ENCODE measurements at places on chromosomes 1 and 21.

DNA sequence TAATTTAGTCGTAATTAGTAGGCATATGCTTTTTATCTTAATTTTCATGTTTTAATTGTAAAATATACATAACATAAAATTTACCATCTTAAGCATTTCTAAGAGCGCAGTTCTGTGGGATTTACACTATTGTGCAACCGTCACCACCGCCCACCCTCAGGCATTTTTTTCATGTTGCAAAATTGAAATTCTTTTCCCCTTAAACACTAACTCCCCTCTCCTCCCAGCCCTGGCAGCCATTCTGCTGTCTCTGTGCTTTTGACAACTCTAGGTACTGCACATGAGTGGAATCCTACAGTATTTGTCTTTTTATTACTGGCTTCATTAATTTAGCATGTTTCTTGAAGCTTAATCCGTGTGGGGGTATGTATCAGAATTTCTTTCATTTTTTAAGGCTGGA, 7.8 kb downstream of the PIK3CD start:
- DNase-seq = no peak

- no peak for DNase-seq
These were observed 67.0 kb downstream of the OLIG1 start for GRCh38 chr21:33136847-33137502.

DNA sequence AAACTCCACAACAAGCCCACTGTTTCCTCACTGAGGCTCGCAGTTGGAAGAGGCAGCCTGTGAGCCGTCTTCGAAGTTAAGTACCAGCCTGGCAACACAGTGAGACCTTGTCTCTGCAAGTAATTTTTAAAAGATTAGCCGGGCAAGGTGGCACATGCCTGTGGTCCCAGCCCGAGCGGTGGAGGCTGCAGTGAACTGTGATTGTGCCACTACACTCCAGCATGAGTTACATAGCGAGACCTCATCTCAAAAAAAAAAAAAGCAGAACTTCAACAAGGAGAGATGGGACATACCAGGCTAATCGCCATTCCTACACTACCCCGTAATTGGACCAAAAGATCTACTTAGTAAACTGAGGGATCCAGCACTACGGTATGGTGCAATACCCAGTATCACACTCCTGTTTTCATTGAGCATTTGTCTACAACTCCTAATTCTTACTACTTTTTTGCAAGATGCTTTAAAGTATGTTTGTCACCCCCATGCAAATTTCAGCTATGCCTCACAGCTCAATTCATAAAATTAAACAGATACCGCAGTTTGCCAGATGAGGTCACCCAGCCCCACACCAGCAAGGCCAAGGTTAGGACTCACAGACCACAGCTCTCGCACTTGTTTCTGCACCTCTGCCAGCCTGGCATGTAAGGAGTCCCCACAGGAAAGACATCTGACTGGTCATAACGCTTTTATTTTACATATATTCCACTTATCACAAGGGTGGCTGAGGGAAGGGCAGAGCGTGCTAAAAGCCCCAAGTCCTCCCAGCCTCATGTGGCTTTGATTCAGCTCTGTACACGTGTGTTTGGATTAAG, 21.0 kb downstream of the SDE2 start:
- no peak for DNase-seq

- DNase-seq = no peak
These were observed 25.8 kb downstream of the DHCR24 start for GRCh38 chr1:54861070-54861761.

GRCh38 chr1:201217851-201218250, 27.2 kb downstream of the IGFN1 start:
- DNase-seq = peak; percentile 5

DNA sequence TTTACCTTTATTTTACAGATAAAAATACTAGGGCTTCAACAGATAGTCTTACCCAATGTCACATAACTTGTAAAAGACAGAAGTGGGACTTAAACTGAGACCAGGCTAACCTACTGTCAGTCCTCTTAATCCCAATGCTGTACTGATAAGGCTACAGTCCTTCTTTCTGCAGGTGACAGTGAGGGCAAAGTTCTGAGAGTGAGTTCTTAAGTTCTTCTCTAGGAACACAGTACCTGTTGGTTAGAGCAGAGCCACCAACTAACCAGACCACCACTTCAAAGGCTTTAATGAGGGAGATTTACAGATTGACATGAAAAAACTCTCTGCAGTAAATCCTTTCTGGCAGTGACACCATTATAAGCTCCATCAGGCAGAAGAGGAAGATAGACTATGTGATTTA, 74.2 kb downstream of the SNX7 start:
- no peak for DNase-seq

GRCh38 chr1:47593598-47594285, 155.9 kb downstream of the FOXD2 start:
- DNase-seq = no peak

GRCh38 chr1:21449906-21450305, 10.0 kb downstream of the NBPF3 start:
- DNase-seq = no peak

DNA sequence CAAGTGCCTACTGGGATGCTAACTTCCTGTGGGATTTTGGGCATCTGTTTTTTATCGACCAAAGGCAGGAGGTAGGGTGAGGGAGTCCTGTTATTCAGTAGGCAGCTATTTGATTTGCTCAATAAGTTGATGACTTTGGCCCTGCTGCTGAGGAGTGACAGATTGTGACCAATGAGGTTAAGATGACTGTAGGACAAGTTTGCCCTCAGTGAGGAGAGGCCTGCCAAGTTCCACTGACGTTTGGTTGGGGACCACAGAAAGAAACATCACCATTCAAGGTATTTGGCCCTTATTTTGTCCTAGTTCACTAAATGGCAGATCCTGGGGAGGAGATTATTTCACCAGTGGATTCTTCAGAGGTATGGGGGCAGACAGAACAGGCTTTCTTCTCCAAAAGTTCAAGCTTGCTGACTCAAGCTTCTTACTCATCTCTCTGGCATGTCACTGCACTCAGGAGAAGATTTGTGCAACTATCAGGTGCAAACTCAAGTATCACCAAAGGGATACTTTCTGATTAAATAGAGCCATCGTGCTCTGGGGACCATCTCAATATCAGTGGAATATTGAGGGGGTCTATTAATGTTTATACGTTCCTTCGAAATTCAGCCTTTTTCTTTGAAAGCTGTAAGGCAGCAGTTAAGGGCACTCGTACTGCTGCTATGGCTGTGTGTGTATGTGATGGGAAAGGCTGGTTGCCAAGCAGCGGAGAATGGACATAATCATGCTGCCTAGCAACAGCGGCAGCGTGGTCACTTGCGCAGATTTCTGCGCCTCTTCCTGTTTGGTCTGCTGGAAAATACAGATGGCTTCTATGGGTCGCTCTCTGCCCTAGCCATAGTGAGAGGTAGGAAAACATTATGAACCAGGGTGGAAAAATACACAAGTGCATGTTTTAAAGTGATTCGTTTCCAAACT, 78.7 kb downstream of the PBX1 start:
- DNase-seq = no peak

GRCh38 chr1:200252531-200252930, 157.3 kb downstream of the ZNF281 start:
- DNase-seq = no peak

GRCh38 chr1:199529324-199529723, 498.2 kb upstream of the NR5A2 start:
- no peak for DNase-seq
